ENCODE measurements at places on chromosomes 2 and 18. TPM values are rescaled to one million over a fixed set of nuclear protein-coding genes. Genes with fewer than 3 reads are reported as not detected.

Gene ANO7
- 0.70 TPM for total RNA-seq

Gene TMBIM1
- total RNA-seq: 180 TPM

Gene RSAD2
- total RNA-seq: not detected

Gene TDRD15
- not detected for total RNA-seq

Gene ALK
- total RNA-seq: not detected

Gene ARMC9
- 21.1 TPM for total RNA-seq

Gene TANC1
- total RNA-seq: 17.3 TPM

Gene PLEKHH2
- 3.8 TPM for total RNA-seq

Gene NETO1
- total RNA-seq: not detected

Gene CD8B
- not detected for total RNA-seq

Gene HOXD8
- total RNA-seq: 1.2 TPM

Gene LIMS2
- 55.2 TPM for total RNA-seq

Gene KCNK3
- total RNA-seq: 0.09 TPM

Gene CTDP1
- total RNA-seq: 14.9 TPM

Gene SLC9A4
- not detected for total RNA-seq

Gene SDC1
- total RNA-seq: 4.0 TPM

Gene TCF4
- total RNA-seq: 32.9 TPM

Gene POTEC
- not detected for total RNA-seq

Gene REG1B
- total RNA-seq: not detected

Gene PRSS56
- not detected for total RNA-seq

Gene LYPD6B
- total RNA-seq: 0.47 TPM

Gene ARHGEF4
- total RNA-seq: 8.3 TPM

Gene FEV
- total RNA-seq: not detected

Gene ZSCAN30
- 12.6 TPM for total RNA-seq

Gene SMAD7
- 10.3 TPM for total RNA-seq

Gene RAB17
- total RNA-seq: 1.6 TPM

Gene FABP1
- total RNA-seq: not detected

Gene CXCR1
- total RNA-seq: not detected

Gene RAPGEF4
- 1.3 TPM for total RNA-seq

Gene TUBA3E
- total RNA-seq: not detected

Gene FAM228A
- total RNA-seq: 0.58 TPM

Gene MARCHF4
- 7.8 TPM for total RNA-seq

Measured in pericardium fibroblast (primary cell).